ENCODE measurements at places on chromosomes 2 and 18.

GRCh38 chr2:152730591-152731333 lies 12.3 kb downstream of the ARL6IP6 start:
- no peak for DNase-seq

DNA sequence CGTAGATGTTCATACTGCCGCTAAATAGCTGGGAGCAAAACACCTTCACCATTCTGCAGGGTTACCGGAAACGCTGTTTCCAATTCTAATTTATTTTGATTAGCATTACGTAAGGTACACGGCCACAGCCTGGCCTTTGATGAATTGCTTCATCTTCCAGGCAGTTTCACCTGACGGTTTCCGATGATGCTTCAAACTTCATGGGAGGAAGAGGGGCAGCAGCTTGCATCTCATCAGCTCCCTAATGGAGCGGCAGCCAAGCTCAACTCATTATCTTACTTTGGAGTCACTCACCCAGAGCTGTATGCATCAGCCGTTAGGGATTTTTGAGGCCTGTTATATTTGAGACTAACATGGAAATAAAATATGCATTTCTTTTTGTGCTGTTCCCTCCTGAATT lies 54.8 kb downstream of the TMEM18 start:
- no peak for DNase-seq

GRCh38 chr2:64840426-64840881 lies 148.7 kb upstream of the SLC1A4 start:
- no peak for DNase-seq

- no peak for DNase-seq
Measured at GRCh38 chr2:231318436-231318835, 77.1 kb upstream of the B3GNT7 start.

GRCh38 chr2:212078103-212078502 lies 460.5 kb downstream of the ERBB4 start:
- DNase-seq: no peak

- DNase-seq: no peak
Measured at GRCh38 chr2:83826577-83826976, 632.5 kb downstream of the SUCLG1 start.

DNA sequence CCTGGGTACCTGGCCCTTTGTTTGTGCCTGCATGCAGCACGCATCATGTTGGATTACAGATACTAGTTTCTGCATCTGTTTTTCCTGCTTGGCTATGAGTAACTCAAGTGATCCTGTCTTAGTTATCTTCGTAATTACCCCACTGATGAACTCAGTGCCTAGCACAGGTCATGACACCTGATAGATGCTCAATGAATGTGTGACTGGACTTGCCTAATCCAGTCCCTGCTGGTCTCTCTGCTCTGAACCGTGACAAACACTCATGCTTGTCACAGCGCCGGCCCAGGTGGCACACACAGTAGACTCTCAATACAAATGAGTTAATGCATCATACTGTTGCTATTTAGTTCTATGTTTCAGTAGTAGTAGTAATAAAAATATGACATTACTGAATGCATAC lies 31.2 kb upstream of the NTSR2 start:
- DNase-seq: no peak

- no peak for DNase-seq
Measured at GRCh38 chr2:204643326-204643725, 98.1 kb downstream of the PARD3B start.

DNA sequence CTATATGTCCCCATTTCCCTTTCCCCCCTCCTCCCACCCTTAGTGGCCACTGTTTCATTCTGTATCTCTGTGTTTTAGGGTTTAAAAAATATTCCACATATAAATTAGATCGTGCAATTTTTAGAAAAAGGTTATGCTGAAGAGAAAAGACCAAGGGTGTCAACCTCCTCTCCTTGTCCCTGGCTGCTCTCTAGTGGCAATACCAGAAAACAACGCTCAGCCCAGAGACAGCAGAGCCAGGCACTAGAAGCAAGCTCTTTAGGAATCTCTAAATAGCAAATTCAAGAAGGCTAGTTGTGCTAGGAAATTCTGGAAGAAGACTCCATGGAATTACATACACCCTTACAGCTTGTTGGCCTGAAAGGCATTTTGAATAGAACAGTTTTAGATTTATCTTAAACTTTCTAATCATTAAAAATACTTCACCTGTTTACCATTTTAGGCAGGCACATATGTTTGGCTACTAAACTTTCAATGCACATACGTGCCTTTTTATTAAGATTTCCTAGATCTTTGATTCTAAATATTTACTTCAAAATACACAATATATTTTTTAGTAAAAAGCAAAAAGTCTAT lies 35.1 kb upstream of the RASGRP3 start:
- no peak for DNase-seq

- no peak for DNase-seq
Measured at GRCh38 chr2:47155091-47155876, at the start of gene STPG4. Gene STPG4, minus strand, starts transcription at chr2:47155308. Its CDS starts 57 bp downstream, at chr2:47155251.

- DNase-seq: no peak
Measured at GRCh38 chr2:32947484-32948143, 861 bp downstream of the LTBP1 start.

DNA sequence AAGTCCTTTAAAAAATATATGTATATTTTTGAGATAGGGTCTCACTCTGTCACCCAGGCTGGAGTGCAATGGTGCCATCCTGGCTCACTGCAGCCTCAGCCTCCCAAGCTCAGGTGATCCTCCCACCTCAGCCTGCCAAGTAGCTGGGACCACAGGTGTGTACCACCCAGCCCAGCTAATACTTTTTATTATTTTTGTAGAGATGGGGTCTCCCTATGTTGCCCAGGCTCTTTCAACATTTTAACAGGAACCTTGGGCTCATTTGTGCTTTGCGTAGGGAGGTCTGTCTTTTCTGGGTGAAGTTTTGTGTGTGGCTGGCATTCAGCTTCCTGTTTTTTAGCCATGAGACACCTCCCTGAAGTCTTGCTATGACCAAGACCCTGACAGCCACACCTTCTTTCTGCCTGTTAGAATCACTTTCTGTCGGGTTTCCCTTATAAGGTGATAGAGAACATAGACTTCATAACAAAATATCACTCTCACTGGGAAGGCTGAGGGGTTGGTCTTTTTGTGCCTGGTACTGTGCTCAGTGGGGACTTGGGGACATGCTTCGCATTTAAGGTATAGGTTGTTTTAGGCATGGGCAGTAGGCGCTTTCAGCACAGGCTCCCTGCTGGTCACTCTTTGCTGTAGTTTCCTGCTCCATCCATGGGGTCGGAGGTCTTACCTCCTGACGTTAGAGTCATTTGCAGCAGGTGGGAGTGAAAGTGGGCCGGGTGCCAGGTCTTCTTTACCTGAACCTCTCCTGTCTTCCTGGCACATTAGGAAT lies 3.4 kb downstream of the RAB31 start:
- no peak for DNase-seq

DNA sequence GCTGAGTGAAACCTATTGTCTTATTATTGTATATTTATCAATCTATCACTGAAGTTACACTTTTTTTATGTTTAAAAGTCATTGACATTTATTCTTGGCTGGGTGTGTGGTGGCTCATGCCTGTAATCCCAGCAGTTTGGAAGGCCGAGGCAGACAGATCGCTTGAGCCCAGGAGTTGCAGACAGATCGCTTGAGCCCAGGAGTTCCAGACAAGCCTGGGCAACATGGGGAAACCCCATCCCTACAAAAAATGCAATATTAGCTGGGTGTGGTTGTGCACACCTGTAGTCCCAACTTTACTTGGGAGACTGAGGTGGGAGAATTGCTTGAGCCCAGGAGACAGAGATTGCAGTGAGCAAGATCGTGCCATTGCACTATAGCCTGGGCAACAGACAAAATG lies 97.8 kb downstream of the EPC2 start:
- no peak for DNase-seq

- no peak for DNase-seq
Measured at GRCh38 chr2:156673333-156673615, 237.1 kb downstream of the GPD2 start.

DNA sequence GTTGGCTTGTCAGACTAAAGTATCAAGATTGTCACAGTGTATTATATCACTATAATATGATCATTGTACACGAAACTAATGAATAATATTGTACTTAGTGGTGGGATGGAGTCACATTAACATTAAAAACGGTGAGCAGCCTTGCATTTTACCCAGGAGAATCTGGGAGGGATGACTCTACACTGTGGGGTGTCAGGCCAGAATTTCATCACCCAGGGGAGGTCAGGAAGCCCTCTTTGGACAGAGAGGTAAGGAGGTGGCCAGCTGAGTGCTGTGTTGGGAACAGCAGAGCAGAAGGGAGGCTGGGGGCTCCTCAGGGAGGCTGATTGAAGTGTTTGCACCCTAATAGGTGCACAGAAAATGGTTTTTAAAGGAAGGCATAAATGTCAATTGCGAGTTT lies 33.0 kb downstream of the CDCA7 start:
- no peak for DNase-seq

DNA sequence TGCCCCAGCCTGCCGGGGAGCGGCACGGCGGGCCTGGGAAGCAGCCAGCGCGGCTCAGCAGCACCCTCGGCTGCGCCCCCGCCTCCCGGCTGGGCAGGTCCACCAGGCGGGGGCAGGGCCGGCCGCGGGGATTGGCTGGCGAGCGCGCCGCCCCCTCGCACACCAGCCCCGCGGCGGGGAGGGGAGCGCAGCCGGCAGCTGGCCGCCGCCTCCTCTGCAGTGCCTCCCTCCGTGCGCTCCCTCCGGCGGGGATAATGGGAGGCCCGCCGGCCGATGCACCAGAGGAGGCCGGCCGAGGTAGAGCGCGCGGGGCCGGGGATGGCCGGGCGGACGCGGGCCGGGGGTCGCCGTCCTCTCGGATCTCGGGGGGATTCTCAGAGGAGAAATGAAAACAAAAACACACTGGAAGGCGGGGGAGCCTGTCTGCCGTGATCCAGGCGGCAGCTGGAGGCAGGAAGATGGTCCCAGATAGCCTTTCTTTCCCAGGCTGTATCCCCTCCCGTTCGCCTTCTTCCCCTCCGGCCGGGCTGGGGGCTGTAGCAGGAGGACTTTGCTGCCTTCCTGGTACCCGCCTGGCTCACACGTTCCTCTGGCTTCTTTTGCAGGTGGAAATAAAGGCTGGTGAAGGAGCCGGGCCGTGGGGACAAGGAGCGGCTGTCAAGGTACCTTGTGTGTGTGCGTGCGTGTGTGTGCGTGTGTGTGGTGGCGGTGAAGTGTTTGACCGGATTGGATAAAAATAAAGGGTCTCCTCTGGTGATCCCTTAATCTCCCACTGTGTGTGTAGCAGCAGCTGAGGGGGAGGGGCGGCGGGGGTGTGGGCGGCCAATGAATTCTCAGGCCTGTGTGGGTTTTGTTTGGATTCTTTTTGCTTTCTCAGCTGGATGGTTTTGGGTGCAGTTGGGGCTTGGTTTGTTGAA lies 18.1 kb downstream of the TET3 start:
- peak; percentile 78 for DNase-seq

- no peak for DNase-seq
Measured at GRCh38 chr2:19617257-19617848, 258.9 kb upstream of the OSR1 start.

GRCh38 chr2:134553657-134554056 lies 165.1 kb downstream of the TMEM163 start:
- no peak for DNase-seq

GRCh38 chr2:36445185-36445866 lies 89.7 kb downstream of the CRIM1 start:
- DNase-seq: no peak

DNA sequence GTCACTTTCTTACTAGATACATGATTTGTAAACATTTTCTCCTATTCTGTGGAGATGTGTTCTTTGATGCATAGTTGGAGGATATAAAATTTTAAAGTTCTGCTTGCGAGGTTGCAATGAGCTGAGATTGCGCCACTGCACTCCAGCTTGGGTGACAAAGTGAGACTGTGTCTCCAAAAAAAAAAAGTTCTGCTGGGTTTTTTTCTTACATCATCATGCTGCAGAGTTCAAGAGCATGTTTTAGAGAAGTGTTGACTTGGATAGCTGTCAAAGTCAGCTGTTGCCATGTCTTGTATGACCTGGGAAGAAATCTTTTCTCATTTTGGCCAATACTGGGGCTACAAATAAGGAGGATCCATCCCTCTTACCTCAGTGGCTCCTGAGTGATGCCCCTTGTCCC lies 71.3 kb downstream of the UGGT1 start:
- DNase-seq: no peak

DNA sequence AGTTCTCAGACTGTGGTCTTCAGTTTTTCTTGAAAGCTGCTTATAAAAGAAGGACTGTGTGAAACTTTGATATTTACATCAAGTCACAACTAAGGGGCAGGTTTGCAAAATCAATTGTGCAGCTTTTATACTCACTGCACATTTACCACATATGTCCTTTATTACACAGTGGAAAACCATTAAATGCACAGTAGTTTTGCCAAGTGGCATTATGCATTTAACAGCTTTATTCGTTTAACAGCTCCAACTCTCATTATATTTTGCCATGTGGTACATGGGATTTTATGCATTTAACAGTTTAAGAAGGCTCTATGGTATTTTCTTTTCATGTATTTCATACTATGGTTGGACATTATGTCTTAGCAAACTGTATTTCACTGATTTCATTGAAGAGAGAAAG lies 135.6 kb downstream of the SATB2 start:
- no peak for DNase-seq

GRCh38 chr2:16218625-16219024 lies 278.3 kb downstream of the MYCN start:
- no peak for DNase-seq

- DNase-seq: no peak
Measured at GRCh38 chr2:121104721-121105141, 180.3 kb downstream of the TFCP2L1 start.
